ENCODE measurements at places on chromosomes 11 and 22.
A peak's percentile ranks its signal among the peaks of the same experiment; 100 is the strongest.

DNA sequence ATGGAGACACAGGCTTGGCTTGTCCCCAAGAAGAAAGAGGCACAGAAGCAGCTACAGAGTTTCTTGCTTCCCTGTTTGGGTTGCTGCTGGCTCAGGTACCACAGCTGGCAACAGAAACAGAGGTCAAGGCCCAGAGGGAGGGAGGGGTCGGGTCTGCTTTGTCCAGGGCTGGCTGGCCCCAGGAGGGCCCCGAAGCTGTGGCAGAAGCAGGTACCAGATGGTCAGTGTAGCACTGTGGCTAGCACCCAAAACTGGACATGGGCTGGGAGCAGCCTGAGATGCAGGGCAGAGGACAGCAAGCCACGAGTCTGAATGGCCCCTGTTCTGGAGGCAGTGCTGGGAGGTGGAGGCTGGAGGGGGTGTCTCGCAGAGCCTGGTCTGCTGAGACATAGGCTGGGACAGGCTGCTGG lies 52.3 kb upstream of the CCDC188 start:
- DNase-seq = no peak

GRCh38 chr11:35163702-35164496 lies 24.9 kb downstream of the CD44 start:
- peak; percentile 63 for DNase-seq

DNA sequence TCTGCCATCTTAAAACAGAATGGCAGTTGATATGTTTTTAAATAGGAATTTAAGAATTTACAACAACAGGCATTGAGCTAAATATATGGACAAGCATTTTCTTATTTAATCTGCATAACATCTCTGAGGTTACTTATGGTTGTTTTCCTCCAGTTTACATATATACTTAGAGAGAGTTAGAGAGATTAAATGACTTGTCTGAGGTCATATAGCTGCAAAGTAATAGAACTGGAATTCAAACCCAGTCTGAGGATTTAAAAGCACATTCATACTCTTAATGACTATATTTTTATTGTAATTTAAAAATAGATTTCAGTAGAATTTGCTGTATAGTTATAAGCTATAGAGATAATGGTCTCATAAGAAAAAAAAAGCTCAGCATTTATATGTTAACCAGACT lies 81.4 kb upstream of the GRIK4 start:
- DNase-seq = no peak

DNA sequence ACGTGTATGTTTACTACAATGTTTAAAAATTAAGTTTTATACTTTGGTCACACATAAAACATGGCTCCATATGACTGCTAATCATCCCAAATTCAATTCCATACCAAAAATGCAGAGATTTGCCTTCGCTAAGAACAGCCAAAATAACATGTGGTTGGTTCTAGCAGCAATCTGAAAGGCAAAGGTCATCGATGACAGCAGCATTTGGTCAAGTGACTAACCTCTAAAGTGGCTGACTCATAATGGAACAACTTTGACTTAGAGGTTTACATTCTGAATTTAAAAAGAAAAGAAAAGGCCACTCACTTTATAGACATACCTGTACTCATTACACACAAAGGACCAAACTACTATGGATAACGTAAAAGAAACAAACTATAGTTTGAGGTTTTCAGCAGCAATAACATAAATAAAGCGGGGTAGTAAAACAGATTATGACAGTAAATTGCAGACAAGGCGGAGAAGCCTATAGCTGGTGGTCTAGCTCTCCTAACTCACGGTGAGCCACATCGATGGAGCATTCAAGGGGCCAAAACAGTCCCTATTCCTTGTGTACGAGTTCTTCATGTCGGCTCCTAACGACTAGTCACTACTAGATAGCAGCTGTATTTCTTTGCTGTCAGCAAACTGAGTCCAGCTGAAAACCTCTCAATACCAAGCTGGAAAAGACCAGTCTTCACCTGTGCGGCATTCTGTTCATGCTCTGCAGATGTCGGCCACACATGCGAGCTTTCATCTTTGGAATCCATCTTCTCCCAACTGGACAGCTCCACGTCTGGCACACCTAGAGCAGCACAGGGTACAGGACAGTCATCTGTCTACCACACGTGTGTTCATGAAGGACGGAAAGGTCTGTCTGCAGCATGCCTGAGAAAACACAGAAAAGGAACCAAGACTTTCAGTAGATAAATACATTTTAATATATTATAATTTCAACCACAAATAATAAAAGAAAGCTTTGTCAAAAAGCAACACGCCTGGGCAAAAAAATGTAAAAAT lies 42.1 kb downstream of the PRDM10 start:
- DNase-seq = no peak

DNA sequence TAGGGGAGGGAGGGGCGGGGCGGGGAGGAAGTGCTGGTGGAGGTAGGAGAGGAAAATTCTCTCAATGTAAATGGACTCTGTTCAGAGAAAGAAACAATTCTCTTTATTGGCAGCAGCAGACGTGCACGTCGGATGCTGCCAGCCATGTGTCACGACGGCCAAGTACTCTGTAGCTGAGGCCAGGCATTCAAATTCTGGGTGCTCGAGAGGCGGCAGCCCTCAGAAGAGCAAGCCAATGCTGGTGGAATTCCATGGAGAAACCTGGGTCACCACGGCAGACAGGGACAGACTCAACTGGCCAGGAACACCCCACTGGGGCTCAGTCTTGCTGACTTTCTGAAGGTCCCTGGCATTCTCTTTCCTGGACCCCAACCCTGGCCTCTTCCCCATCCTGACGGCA lies 90.8 kb downstream of the ABTB2 start:
- no peak for DNase-seq

DNA sequence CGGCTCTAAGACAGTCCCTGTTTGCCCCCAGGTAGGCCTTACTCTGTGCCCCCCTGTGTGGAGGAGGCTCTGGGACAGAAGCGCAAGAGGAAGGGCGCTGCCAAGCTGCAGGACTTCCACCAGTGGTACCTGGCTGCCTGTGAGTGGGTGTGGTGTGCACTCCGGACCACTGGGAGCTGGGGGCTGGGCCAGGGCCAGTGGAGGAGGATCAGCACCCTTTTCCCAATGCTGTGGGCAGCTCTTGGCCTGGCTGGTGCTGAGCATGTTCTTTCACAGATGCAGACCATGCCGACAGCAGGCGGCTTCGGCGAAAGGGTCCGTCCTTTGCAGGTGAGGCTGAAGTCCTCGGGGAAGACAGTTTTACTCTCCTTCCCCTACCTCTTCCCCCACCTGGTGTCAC lies 3.7 kb downstream of the SCO2 start:
- no peak for DNase-seq

GRCh38 chr22:22022947-22023534 lies 40.5 kb upstream of the TOP3B start:
- DNase-seq = no peak

DNA sequence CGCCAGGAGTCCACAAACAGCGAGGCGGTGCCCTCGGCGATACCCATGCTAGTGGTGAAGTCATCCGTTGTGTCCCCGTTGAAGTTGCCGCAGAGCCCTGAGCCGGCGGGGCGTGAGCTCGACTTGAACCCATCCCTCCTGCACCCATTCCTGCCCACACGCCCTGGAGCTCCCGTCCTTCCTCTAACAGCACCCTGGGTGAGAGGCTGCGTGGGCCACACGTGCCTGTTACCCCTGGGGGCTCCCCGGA lies 8.3 kb downstream of the MUC6 start:
- DNase-seq = no peak

GRCh38 chr11:110131386-110132123 lies 38.4 kb downstream of the ZC3H12C start:
- DNase-seq = no peak

DNA sequence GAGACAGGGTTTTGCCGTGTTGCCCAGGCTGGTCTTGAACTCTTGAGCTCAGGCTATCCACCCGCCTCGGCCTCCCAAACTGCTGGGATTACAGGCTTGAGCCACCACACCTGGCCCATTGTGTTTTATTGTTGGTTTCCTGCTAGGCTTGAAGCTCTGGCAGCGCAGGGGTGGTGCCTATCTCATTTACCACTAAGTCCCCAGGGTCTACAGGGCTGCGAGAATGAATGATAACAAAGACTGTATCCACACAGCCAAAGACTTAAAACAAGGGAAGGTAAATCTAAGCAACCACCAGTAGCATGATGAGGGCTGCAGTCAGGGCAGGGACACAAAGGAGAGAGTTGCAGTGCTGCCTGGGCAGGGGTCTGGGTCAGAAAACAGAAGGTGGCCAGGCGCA lies 37.3 kb upstream of the XBP1 start:
- DNase-seq = no peak

DNA sequence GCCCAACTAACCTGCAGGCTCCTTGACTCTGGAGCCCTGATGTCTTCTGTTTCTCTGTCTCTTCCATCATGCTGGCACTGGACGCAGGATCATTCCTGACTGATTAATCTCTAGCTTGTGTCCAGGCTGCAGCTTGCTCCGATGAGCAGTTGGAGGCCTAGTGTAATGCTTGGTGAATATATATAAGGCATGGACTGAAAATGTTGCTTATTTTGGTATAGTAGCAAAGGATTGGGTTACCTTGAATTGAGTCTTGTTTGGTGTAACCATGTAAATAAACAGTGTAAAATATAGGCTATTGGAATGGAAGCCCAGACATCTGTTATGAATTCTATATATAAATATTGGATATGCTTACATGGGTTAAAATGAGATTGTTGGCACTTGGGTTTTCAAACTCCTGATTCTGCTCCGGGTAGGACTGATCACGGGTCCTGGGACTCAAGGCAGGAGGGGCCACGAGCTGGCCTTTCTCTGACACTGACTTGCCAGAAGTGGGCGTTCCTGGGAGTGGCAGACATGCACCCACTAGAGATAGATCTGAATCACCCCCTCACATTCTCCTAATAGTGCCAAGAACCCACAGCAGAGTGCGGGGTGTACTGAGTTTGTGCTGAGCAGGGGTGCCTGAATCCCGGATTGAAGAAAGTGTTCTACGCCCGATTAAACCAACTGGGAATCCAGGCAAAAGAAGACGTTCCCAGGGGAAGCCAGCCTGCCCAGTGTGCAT lies 25.8 kb downstream of the LRP5 start:
- DNase-seq = no peak

- DNase-seq = no peak
These were observed 8.9 kb upstream of the MUC15 start for GRCh38 chr11:26580929-26581328.

DNA sequence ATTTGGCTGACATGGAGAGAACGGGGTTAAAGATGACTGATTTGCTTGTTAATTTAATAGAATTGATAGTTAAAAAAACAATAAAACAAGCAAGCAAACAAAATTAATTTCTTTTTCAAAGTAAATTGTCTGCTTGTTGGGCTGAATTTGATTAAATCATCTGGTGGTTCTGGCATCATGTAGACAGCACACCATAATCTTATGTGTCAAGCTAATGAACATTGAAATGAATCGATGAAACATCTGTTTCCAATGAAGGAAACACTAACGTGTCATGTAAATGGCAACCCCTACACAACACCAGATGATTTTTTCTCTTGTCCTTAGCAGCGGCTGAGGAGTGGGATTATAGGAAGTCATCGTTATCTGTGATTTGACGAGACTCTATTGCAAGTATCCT lies 399.6 kb upstream of the RAG2 start:
- no peak for DNase-seq

- no peak for DNase-seq
These were observed 3.0 kb downstream of the CTNND1 start for GRCh38 chr11:57764566-57764965.

- no peak for DNase-seq
These were observed 50.8 kb downstream of the TRMU start for GRCh38 chr22:46386312-46386711.

DNA sequence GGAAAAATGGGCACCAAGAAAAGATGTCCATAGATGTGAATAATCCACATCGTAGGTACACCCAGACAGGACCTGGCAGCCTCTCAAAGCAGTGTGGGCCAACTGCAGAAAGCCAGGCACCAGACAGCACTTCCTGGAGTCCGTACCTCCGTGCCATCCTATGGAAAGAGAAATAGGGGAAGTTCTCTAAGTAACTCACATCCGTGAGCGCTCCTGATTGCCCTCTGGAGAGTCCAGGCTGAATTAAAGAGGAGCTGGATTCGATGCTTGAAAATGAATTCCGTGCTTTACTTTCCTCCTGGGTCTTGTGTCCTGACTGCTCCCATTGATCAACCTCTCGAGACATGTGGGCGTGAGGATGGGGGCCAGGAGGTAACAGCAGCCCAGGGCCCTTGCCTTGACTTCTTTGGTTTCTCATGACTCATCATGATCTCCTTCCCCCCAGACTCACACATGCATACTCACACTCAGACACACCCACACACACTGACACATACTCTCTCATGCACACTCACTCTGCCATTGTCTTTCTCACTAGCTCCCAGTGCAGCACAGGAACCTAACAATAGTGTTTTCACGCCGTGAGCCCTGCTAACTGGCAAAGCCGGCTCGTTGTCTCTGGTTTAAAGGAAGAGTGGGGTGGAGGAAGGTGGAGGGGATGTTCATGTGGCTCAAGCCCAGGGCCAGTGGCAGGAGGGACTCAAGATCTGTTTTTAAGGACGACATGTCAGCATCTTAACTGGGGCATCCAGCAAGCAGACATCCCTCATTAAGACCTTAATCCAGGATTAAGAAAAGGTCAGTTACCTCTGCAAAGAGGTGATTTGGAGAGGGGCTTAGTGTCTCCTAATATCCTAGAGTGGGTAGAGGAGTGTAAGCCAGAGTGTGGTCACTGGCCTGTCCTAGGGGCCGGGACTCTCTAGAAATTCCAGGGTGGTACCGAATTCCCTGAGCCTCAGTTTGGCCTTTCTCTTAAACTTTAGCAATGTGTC lies 104.2 kb downstream of the SCN3B start:
- peak; percentile 24 for DNase-seq

- no peak for DNase-seq
These were observed 48.0 kb downstream of the MYO7A start for GRCh38 chr11:77175869-77176539.

GRCh38 chr11:62493801-62494200 lies 52.8 kb downstream of the AHNAK start:
- DNase-seq = no peak

- DNase-seq = no peak
These were observed 573.4 kb upstream of the RAG2 start for GRCh38 chr11:37171451-37171850.

DNA sequence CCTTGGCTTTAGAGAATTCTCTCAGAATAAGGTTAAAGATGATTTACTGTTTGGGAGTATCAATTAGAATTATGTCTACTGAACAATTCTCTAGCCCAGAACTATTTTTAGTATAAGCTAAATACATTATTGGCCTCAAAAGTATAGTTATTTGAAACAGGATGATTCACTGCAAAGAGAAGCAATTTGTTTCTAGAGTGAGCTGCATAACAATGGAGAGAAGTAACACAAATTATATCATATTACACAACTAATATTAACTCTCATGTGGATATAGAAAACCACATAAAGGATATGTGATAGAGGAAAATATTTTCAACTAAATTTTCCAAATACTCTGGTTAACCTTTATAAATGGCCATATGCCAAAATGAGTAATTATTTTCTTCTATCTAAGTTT lies 24.9 kb downstream of the PGM2L1 start:
- no peak for DNase-seq

DNA sequence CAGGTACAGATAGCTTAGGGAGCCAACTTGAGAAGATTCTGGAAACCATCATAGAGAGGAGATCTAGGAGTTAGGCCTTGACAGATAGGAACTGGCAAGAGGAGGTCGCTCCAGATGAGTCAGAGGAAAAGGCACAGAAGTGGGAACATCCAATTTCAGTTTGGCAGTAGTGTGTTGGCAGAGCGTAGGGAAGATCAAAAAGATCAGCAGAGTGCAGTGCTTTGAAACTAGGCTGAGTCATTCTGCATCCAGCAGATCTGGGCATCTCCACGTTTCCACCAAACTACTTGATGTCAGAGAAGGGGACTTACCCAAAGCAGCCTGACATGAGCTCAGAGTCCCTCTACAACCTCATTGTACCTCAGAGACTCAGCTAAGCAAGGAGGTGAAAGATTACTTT lies 58.5 kb downstream of the GAB4 start:
- no peak for DNase-seq

GRCh38 chr22:36765943-36766450 lies 9.9 kb downstream of the IFT27 start:
- no peak for DNase-seq
